ENCODE measurements at places on chromosomes 5 and 9. TPM values are rescaled to one million over a fixed set of nuclear protein-coding genes. Genes with fewer than 3 reads are reported as not detected.

The GARIN3 gene
- not detected for total RNA-seq

GRCh38 chr9:2479056-2479565 lies 142.5 kb upstream of the VLDLR start:
- no peak for DNase-seq

DNA sequence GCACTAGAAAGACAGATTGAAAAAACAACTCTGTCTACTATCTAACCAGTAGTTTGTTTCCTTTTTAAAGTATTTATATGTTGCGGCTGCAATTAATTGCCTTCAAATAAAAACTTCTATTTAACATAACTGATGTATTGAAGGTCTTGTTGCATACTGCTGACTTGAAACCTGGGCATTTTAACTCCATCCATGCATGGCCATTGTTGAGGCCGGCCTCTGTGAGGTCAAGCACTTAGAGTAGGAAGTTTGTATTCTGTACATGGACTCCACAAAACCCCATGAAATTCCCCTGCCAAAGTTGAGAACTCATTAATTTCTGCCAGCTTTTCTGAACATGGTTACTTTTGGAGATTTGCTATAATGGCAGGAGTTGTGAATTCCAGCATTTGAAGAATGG lies 150.6 kb downstream of the GAS1 start:
- DNase-seq: no peak

DNA sequence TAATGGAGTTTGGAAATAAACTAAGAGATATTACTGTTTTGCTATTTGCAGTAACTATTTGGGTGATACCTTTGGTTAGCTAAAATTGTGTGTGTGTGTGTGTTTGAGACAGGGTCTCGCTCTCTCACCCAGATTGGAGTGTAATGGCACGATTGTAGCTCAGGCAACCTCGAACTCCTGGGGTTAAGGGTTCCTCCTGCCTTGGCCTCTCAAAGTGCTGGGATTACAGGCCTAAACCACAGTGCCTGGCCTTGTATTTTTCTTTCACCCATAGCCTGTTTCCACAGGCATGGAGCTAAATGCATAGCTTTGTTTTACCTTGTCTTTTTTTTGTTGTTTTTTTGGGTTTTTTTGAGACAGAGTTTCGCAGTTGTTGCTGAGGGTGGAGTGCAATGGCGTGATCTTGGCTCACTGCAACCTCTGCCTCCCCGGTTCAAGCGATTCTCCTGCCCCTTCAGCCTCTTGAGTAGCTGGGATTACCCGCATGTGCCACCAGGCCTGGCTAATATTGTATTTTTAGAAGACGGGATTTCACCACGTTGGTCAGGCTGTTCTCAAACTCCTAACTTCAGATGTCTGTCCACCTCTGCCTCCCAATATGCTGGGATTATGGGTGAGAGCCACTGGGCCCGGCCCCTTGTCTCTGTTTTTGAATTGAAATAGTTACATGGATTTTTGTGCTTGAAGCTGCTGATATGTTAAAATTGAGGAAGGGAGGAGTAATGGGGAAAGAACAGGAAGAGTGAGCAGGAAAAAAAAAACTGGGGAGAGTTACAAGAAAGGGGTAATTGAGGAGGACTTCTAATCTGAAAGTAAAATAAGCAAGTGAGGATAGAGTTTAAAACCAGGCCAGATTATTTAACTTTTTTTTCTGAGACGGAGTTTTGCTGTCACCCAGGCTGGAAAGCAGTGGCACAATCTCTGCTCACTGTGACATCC lies 5.7 kb downstream of the GPBP1 start:
- DNase-seq: no peak
